ENCODE measurements at places on chromosomes 6 and 20. TPM values are rescaled to one million over a fixed set of nuclear protein-coding genes. Genes with fewer than 3 reads are reported as not detected.

GRCh38 chr6:22526736-22527135, 42.6 kb upstream of the HDGFL1 start:
- no peak for DNase-seq

DNA sequence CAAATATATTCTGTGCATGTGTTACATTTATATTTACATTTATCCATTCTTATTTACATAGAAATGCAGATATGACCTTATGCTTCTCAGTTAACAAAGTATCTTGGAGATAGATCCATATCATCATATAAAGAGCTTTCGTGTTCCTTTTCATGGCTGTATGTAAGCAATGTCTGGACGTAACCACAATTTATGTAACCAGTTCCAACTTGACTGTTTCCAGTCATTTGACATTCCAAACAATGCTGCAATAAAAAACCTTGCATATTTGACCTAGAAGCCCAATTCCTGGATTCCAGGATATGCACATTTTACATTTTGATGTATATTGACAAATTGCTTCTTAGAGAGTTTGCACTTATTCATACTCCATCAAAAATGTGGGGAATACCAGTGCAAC, 113.7 kb upstream of the F13A1 start:
- no peak for DNase-seq

DNA sequence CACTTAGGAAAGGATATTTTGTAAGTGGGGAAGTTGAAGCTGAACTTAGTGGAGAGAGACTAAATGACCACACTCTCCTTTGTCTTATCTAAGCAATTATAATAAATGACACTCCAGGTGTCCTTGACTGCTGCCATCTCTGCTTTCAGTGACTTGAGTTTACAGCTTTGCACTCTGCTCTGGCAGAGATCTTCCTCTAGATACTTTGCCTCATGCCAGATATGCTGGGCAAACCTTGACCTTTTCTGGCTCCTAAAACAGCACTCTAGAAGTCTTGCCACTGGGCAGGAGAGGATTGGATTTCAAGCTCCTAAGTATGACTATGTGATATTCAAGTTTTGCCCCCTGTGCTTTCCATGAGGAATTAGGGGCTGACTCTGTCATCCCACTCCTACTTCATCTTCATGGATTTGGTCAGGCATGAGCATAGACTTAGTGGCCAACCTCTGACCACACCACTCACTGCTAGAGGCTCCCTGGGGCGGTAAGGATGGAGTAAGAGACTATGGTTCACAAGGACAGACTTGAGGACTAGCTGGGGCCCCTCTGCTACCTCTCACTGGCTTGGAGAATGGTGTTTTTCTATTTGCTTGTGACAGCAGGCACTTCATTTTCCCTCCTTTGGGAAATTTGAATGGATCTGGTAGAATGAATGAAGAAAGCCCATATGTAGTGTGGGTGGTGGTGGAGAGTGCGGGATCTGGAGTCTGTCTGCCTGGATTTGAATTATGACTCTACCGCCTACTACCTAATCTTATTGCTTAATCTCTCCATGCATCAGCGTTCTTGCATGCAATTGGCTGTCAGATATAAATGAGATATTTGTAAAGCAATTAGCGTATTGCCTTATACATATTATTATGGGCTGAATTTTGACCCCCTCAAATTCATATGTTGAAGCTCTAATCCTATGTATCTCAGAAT, 191.4 kb downstream of the REV3L start:
- DNase-seq: no peak

GRCh38 chr20:41833739-41834138, 215.6 kb upstream of the CHD6 start:
- DNase-seq: no peak

DNA sequence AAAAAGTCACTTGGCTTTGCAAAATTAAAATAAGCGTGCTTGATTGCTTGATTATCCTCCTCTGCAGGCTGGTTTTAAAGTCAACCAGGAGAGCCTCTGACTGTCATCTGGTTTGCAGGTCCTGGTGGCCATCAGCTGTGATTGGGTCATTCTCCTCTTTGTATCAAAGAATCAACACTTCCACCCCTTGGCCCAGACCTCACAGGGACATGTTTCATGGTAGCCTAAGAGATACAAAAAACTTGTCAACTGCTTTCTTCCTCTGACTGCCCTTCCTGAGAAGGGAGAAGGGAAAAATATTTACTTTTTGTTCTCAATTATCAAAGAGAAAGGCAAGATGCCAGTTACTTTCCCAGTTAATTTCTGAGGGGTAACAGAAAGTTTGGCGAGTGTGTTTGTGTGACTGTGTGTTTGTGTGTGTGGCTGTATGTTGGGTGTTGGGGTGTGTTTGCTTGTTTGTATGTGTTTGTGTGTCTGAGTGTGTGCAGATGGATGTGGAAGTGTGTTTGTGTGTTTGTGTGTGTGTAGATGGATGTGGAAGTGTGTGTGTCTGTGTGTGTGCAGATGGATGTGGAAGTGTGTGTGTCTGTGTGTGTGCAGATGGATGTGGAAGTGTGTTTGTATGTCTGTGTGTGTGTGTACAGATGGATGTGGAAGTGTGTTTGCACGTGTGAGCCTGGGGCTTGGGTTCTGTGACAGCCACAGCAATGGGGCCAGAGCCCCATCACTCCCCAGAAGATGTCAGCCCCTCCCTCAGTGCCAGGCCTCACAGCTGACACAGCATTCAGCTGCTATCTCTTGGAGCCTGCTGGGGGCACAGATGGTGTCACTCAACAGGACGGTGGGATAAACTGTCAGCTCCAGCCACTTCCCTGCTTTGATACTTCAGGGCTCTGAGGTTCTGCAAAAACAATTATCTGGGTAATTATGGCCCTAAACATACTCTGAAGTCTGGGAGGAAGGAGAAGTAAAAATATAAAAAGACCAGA, 98.6 kb upstream of the RNF24 start:
- DNase-seq: no peak

GRCh38 chr6:3764516-3765335, 13.2 kb upstream of the PXDC1 start:
- no peak for DNase-seq

- DNase-seq: no peak
Observed at GRCh38 chr20:38727607-38728190, 3.4 kb downstream of the SLC32A1 start.

The HNF4A gene
- 73.1 TPM for polyA plus RNA-seq

The OVOL2 gene
- polyA plus RNA-seq: 1.5 TPM

The COL20A1 gene
- polyA plus RNA-seq: 1.2 TPM

The PHF3 gene
- polyA plus RNA-seq: 55.9 TPM

The MTHFD1L gene
- 17.6 TPM for polyA plus RNA-seq

Measured in renal pelvis (tissue), 12 donors.